H1 (cell line): ENCODE measurements at places on chromosomes 7 and 10. TPM values are rescaled to one million over a fixed set of nuclear protein-coding genes. Genes with fewer than 3 reads are reported as not detected.

Gene CDNF
- total RNA-seq: 0.32 and 0.36 TPM in 2 replicates

DNA sequence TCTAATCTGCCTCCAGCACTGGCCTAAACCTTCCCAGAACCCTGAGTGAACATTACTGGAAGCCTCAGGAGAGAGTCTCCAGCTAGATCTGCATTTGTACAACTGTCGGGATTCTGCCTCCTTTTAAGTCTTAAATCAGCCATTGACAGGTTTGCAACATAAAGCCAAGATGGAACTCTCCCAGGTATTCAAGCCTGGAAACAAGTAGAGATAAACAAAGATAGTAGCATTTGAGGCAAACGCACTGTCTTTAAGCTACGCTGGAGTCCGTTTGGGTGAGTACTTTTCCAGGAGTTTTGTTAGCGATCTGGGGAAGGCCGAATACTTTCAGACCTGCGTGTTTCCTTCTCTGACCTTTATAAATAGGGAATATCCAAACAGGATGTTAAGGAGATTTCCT lies 317.2 kb upstream of the FZD8 start:
- no peaks in the 10 kb centered on the region for H3K36me3 ChIP-seq
- H3K4me3 ChIP-seq: no peak overlapping the region
- peaks cover 6% of the 10 kb centered on the region; the same call in 1 of the 2 replicates for H3K4me1 ChIP-seq

DNA sequence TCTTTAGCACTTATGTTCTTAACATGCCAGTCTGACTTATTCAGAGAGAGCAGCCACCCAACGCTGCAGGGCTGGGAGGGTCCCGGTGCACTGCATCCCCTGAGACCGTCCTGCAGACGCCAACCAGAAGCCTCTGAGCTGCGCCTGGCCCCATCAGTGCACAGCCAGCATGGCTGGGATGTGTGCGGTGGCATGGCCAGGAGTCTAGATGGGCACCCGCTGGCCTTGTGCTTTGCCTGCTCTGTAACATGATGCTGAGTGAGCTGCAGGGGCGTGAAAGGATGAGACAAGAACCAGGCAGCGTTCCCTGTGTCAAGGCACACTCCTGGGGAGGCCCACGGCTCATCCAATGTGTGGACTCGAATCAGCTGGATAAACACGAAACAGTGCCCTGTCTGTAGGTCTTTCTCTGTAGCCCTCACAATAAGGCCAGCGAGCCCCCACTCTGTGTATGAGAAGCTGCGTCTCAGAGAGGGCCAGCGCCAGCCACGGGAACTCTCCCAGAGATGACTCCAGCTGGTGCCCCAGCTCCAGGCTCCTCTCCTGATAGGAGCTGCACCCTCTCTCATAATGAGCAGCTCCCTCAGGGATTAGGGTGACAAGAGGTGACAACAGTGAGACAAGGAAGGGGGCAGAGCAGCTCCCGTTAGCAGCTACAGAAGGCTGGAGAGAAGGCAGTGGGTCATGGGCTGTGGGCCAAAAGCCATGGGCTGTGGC lies 96.8 kb downstream of the TNS3 start:
- H3K27me3 ChIP-seq: peaks cover 35% of the 10 kb centered on the region
- H3K36me3 ChIP-seq: no peaks in the 10 kb centered on the region
- no peak for DNase-seq
- no peak overlapping the region for H3K4me3 ChIP-seq
- H3K27ac ChIP-seq: no peak overlapping the region
- H3K4me1 ChIP-seq: peaks cover 7% of the 10 kb centered on the region

- peaks cover 9% of the 10 kb centered on the region for H3K4me1 ChIP-seq
- DNase-seq: no peak
- H3K27ac ChIP-seq: no peak overlapping the region
- H3K4me3 ChIP-seq: no peak overlapping the region
Observed at GRCh38 chr10:45569471-45569870, 103.1 kb downstream of the ZFAND4 start.

DNA sequence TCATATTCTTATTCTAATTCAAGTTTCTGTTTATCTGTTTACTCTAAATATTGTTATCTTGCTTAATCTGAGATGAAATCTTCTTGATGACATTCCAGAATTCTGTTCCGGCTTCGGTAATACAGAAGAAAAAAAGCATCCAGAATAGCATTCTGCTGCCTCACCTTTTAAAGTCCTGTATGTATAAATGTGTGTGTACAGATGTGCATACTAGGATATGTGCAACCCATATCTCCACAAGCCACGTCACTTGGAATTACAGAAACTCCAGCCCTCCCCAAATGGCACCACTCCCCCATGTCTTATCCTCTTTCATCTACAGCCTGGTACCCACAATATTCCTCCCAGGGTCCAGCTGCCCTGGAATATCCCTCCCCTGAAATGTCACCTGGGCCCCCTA lies 27.9 kb upstream of the USP6NL start:
- no peak overlapping the region for H3K27ac ChIP-seq
- no peaks in the 10 kb centered on the region for H3K4me1 ChIP-seq
- H3K4me3 ChIP-seq: no peak overlapping the region
- no peak for DNase-seq
- no peaks in the 10 kb centered on the region for H3K27me3 ChIP-seq
- H3K36me3 ChIP-seq: no peaks in the 10 kb centered on the region
